ENCODE measurements at places on chromosomes 1 and 21.

DNA sequence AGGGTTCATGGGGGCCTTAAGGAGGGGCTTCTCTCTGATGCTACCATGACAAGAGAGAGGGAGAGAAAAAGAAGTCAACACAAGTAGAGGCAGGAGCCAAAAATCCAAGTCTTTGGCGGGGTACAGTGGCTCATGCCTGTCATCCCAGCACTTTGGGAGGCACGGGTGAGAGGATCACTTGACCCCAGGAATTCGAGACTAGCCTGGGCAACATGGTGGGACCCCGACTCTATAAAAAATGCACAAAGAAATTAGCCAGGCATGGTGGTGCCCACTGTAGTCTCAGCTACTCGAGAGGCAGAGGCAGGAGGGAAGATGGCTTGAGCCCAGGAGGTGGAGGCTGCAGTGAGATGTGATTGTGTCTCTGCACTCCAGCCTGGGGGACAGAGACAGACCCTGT, 8.7 kb downstream of the PLA2G5 start:
- no peak for DNase-seq

DNA sequence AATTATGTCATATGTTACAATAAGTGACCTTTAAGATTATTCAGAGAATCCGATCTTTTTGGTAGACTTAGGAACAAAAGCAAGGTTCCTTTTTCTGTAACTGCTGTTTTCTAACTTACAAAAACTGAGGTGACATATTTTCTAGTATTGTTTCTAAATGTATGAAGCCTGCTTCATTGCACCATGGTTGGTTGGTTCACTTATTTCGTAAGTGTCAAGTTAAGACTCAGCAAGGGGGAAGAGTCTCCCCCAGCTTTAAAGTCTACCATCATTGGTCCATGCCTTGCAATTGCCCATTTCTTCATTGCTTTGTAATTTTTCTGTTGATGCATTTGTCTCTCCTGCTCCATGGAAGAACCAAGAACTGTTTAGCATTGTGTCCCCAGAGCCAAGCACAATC, 136.9 kb downstream of the DISC1 start:
- DNase-seq, result no peak

DNA sequence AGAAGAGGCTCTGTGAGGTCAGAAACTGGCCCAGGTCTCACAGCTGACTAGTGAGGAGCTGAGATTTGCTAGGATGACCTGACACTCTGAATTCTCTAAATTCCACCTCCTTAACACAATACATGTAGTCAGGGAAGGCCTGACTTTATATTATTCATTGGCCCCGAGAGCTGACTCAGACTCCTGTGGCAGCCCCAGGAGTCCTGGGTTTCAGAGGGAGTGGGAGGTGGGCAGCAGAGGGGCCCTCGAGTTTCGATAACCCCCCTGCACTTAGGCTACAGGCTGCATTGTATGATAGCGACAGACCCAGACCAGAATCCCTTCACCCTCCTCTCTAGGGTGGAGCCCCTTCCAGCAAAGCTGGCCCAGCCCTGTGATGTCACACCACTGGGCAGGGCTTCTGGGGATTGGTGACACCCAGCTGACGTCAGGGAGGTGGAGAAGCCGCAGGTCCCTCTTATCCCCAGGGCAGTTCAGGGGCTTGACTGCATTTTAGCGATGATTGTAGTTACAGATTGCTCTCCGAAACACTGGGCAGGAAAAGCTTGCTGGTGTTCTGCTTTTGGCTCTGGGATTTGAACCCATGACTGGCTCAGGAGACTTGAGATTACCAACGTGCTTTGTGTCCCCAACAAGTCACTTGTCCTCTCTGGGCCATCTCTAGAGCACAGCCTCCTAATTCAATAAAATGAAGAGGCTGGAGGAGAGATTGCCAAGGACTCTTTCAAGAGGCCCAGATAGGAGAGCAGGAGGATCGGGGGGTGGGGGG, 17.0 kb upstream of the GPR37L1 start:
- DNase-seq, result no peak

DNA sequence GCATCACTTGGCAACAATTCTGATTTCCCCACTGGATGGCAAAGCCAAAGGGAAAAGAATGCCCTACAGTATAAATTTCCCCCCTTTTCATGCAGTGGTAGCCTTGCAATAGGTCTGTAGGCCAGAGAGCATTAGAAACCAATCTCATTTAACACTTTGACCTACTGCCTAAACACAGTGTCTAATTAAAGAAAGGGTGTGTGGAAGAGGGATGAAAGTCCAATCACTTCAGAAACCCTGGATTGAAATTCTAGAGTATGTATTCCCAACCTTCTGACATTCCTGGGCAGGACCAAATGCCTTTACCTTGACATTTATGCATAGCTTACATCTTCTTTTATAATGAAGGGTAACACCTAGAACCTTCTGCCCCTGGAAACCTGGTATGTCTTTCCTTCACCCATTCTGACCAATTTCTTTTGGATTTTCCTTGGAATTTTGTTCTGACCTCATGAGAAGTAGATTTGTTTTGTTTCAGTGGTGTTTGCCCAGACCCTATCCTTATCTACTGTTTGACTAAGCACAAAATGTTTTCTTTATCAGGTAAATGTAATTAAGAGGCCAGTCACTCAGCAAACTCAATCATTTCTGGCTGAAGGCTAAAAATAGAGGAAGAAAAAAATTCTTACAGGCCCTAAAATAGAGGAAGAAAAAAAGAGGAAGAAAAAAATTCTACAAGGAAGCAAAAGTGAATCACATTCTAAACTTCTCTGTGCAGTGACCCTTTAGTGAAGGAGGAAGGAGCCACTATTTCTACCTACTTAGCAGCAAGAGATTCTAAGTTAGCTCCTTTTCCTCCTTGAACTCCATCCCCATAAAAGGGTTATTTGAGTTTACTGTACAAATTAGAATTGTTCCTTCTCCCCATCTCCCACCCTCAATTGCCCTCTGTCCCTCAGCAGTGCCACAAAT, 129.5 kb upstream of the DSCAM start:
- DNase-seq, result no peak

GRCh38 chr1:205766038-205766437, 9.2 kb downstream of the RAB29 start:
- no peak for DNase-seq

GRCh38 chr1:78114034-78114956, 68.5 kb downstream of the GIPC2 start:
- DNase-seq, result no peak

- DNase-seq, result no peak
These were observed 4.6 kb upstream of the SLC6A9 start for GRCh38 chr1:44035726-44036408.

- DNase-seq, result no peak
These were observed 56.9 kb downstream of the TIAM1 start for GRCh38 chr21:31287201-31287600.

DNA sequence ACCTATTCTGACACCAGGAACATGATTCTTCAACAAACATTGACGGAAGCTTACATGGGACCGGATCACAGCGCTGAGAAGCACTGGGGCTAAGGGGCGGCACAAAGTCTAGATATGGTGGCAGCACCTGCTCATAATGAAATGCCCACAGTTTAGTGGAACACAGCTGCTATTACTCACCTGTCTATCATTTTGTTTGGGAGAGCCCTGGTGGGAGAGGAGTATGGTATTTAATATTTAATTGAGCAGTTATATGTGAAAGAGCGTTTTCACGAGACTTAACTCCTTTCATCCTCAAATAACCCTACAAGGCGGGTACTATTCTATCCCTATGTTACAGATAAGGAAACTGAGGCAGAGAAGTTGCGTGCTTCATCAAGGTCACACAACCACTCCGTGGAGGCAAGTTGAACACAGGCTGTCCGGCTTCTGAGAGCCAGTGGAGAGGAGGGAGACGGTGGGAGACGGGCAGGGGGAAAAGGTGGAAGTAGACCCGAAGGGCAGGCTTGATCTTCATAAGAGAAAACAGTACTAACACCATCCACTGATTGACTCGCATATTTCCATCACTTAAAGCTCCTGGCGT, 790 bp upstream of the TSNAX start:
- DNase-seq, result no peak

GRCh38 chr21:33810766-33811165, 104.8 kb downstream of the ATP5PO start:
- no peak for DNase-seq

DNA sequence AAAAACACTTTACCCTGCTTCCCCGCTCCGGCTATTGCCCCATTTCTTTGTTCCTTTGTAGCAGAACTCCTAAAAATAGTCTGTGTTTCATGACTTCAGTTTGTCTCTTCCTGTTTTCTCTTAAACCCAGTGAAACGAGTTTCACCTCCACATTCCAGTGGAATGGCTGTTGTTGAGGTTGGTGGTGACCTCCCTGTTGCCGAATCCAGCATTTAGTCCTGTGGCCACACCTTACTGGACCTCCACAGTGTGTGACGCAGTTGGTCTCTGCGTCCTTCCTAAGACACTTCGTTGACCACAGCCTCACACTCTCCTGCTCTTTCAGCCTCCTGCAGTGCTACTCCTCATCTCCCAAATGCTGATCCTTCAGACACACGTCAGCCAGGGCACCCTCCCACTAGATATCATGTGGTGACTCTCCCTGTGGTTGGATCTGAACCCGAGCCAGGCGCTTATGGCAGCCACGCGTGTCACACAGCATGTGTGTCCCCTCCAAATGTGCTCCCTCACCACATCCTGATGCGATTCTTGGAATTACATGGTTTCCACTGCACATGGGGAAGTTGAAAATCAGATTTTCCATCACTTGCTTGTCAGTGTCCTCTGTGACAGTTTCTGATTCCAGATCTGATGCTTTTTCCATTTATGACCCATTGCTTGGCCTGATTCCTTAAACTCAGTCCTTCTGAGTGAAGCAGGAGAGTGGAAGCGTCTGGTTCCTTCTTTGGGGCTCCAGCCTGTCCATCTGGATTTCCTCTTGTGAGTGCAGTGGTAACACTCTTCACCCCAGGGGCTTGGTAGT, 99.1 kb upstream of the ARTN start:
- DNase-seq, result no peak

GRCh38 chr1:205978676-205979075, 24.5 kb downstream of the RAB7B start:
- DNase-seq, result no peak

GRCh38 chr1:104933846-104934245, 1184.1 kb downstream of the AMY1C start:
- no peak for DNase-seq

GRCh38 chr1:28246427-28246832, 10.5 kb downstream of the ATP5IF1 start:
- no peak for DNase-seq

- DNase-seq, result no peak
These were observed 58.4 kb downstream of the OSBPL9 start for GRCh38 chr1:51675177-51675780.

- DNase-seq, result no peak
These were observed 322.5 kb upstream of the ADGRL2 start for GRCh38 chr1:81478219-81478618.

DNA sequence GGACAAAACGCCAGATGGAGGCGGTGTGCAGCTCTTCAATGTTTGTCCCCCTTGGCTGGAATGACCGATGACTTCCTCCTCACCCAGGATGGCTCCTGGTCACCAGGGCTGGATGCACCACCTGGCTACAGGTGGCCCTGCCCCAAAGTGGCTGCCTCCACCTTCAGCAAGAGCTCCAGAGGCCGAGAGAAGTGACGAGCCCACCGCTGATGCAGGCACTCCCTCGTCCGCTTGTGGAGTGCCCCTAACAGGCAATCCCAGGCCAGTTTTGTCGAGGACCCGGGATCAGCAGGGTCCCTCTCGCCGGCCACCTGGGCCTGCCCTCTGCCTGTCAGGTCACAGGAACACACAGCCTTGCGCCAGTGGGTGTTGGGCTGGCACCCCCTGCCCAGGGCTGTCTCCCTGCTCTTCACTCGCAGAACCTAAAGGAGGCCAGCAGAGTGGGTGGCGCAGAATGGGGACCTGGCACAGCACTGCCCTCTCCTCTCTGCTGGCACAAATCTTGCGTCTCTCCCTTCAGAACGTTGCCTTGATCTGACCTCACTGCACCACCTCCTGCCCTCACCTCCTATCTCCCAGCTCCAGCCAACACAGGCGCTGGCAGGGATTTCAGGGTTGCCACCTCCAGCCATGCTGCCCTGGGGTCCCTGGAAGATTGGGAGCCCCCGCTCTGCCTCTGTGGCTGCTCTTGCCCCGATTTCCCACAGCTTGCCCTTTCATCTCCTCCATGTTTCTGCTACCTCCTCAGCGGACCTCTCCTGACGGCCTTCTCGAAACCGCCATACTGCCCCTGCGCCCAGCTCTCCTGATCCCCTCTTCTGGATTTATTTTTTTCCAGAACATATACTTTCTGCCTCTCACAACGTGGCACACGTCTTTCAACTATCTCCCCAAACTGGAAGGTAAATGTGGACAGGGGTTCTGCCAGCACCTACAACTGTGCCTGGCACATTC, 38.6 kb downstream of the SLC45A1 start:
- DNase-seq, result no peak

DNA sequence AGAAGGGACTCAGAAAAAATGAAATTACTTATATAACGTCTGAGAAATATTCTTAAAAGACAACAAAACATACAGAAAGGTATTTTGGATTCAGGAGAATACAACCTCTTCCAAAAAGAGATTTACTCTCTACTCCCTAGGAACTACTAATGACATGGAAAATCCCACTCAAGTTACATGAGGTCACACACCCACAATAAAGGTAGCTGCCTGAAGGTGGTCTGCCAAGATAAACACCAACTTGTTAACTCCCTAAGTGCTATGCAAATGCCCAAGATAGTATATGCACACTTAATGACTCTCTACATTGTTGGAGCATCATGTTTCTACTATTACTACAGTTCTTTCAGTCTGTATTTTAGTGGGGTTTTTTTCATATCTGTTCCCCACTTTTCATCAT, 26.5 kb downstream of the RERE start:
- no peak for DNase-seq

- DNase-seq, result no peak
These were observed 13.8 kb downstream of the LRRC39 start for GRCh38 chr1:100164216-100164615.

DNA sequence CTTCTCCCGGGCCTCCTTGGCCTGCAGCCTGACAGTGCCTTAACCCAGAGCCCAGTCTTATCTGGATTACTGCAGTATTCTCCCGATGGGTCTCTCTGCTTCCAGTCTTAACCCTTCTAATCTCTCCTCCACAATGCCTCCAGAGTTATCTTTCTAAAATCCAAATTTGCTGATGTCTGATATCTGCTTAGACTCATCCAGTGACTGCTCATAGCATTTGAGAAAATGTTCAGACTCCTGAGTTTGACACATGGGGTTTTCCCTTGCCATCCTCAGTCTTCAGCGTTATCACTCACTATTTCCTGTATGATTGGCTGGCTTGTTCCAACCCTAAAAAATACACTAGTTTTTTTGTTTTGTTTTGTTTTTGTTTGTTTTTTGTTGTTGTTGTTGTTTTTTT, 102.0 kb downstream of the FMN2 start:
- no peak for DNase-seq

GRCh38 chr1:43285269-43285990, at the start of gene C1orf210:
C1orf210 (minus strand) TSS chr1:43285581; CDS start chr1:43283270, 2,311 bp downstream.
- no peak for DNase-seq

DNA sequence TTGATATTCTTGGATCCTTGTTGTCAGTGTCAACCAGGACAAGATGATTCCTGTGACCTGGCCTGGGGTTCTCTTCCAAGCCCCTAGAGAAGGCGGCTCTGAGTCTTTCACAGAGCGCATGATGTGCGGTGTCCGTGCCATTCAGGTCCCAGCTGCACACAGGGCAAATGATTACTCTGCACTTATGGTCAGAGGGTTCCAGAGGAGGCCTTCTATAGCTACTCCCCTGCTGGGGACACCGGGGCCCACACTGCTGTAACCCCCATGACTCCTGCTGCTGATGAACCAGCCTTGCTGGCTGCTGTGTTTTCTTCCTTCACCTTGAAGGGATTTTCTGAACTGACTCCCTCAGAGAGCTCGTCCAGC, 1.5 kb downstream of the PTGFRN start:
- DNase-seq, result no peak

- DNase-seq, result no peak
These were observed 465.5 kb downstream of the MATN1 start for GRCh38 chr1:30257742-30258380.

- DNase-seq, result no peak
These were observed 22.8 kb downstream of the ATP1B1 start for GRCh38 chr1:169129109-169129784.
